Activated CD4-positive, alpha-beta T cell treated with anti-CD3 and anti-CD28 coated beads, Interleukin-2, amount 50 U/mL, for 24 hours (primary cell): ENCODE measurements at places on chromosomes 11 and 22.
A peak's percentile ranks its signal among the peaks of the same experiment; 100 is the strongest.

- DNase-seq: no peak
Measured at GRCh38 chr11:78560826-78561484, 13.7 kb downstream of the NARS2 start.

DNA sequence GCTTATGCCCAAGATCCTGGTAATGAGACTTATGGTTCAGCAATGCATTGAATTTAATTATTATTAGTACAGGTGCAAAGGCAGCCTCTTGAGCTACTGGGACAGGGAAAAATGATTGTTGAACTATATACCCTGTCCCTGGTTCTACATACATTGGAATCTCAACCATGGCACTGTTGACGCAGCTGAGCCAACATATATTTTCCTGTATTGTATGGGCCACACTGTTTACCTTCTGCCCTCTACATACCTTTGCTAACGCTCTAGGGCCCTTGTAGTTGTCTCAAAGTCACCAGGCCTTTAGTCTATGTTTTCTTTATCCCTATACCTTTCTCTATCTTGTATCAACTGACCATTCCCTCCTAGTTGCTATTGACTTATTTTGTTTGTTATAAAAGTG is 22.6 kb downstream of the KREMEN1 start:
- DNase-seq: no peak

- DNase-seq: peak; percentile 56
Measured at GRCh38 chr22:20080445-20080775, 369 bp downstream of the DGCR8 start.

GRCh38 chr11:9573775-9574621 is 528 bp downstream of the WEE1 start:
- no peak for DNase-seq

DNA sequence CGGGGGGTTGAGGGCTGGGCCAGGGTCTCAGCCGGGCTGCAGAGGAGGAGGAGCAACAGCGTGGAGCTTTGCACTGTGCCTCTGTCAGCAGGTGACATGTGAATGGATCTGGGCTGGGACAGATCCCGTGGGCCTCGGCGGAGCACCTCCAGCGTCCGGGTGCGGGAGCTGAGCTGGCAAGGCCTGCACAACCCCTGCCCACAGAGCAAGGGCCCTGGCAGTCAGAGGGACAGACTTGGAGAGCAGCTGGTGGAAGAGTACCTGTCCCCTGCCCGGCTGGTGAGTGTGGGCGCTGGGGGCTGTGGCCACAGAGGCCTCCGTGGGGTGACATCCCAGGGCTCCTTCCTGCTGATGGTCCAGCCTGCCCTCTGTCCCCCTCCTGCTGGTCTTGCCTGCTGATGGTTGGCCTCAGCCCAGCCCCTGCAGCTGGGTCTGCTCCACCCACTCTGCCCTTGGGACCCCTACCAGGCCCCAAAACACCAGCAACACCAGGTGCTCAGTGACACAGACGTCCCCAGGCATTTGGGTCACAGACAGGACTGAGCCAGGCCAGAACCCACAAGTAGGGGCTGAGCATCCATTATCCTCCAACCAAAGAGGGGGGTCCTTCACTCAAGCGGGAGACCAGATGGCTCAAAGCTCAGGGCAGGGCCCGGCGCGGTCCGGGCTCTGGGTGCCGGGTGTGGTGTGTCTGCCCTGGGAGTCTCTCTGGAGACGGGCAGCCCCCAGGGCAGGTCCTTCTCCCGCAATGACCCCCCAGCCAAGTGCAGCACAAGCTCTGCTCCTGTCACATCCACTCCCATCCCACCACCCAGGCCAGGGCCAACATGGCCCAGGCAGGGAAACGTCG is 3.5 kb downstream of the LRRC56 start:
- no peak for DNase-seq
